ENCODE measurements at places on chromosomes 2 and 18.

GRCh38 chr18:61541673-61542072, 208.4 kb downstream of the CDH20 start:
- no peak for DNase-seq

DNA sequence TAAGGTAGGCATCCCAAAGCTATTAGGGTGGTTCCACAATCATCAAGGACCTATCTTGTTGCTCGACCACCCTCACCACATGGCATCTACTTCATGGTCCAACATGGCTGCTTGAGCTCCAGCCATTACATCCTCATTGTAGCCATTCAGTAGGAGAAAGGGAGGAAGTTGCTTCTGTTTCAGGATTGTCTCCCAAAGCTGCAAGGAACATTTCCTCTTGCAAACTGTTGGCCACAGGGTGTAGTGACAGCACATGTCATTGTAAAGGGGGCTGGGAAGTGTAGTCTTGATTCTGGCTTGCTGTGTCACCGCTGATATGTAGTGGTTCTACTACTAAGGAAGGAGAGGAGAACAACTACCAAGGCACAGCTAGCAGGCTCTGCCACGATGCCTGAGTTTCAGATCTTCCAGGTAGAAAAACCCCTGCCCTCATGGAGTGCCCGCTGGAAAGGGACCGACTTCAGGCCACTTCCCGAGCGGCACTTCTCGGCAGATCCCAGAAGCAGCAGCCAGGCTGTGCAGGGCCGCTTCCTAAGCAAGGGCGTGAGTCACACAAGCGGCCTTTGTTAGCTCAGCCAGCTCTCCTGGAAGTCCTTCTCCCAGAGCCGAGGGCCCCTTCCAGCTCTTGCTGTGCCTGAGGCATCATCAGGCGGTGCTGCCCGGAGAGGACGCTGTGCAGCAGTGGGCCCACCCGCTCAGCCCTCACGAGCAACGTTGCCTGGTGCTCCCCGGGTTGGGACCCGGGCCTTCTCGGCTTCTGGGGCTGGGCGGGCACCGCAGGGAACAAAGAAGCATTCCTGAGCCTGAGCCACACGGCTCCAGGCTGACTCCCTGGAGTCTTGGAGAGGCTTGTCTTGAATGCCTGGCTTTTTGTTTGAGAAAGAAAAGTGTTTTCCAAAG, 58.2 kb downstream of the HS6ST1 start:
- DNase-seq, result peak; percentile 95

- no peak for DNase-seq
Observed at GRCh38 chr2:119657466-119658145, 21.4 kb upstream of the TMEM177 start.

DNA sequence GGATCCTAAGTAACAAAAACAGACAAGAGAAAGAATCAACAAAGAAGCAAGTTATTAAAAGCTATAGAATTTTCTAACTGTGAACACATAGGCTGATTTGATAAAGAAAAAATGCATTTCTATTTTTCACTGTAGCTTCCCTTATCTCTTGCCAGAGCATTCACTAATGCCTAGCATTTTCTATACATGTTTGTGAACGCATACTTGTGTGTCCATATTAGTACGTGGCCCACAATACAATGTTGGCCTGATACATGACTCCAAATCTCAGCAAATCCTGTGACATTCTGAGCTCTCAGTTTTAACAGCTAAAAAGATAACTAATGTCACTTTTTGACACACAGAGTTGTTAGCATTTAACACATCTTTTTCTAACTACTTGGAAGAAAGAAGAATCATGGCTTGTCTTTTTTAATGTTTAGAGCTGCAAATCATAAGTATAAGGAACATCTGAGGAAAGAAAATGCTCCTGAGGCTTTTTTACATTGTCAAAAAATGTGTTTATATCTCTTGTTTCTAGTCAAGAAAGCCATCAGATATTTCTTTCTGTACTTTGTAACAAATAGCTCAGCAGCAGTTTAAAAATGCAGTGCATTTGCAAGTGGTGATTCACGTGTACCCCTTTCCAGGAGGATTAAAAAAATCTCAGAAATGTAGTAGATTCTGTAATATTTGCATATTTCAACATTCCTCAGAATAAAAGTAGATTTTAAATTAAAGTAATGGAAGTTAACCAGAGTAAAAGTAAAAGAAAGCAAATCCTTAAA, 1646.8 kb upstream of the TMEFF2 start:
- DNase-seq, result peak; percentile 61

DNA sequence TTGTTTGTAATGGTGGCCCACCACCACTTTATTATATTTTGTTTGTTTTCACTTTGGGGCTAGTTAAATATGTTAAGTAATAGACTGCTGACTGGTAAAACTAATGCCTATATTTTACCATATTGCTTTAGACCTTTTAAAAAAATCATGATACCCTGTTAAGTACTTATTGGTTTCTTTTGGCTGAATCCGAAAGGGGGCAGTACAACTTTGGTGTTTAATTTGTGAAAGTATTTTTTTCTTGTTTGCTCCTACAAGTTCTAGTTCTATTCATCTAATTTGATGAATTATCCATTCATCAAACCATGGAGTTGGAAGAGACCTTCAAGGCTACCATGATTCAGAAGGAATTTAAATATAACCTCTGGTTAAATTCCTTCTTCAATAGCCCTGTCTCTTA, 147.0 kb downstream of the MBD5 start:
- DNase-seq, result no peak

DNA sequence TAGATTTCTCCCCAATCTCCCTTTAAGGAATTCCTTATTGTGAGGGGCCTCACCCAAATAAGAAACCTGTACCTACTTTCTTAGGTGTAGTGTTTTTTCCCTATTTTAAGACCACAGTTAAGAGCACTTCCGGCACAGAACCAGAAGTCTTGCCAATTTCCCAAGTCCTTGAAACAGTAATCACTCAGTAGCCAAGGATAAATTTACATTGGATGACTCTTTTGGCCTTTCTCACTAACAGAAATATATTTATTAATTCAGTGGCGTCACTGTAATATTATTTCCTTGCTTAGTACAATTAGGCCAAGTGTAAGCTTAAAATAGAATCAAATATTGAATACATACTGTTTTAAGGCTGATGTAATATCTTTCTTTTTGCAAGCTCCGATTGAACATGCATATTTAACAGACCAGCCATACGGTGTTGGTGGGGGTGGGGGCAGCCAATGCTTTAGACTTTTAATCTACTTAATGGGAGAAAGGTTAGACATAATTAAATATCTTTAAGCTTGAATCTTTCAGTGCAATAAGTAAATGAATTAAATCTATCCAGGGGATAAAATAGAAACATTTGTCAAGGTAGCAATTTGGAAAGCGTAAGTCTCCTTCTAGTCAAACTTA, 50.8 kb upstream of the ITGA6 start:
- DNase-seq, result no peak

GRCh38 chr2:230944123-230944653, 19.1 kb upstream of the GPR55 start:
- no peak for DNase-seq

All from astrocyte of the hippocampus (primary cell).